ENCODE measurements at places on chromosomes 3 and 15. TPM values are rescaled to one million over a fixed set of nuclear protein-coding genes. Genes with fewer than 3 reads are reported as not detected.
A peak's percentile ranks its signal among the peaks of the same experiment; 100 is the strongest.

Gene SPG21
- 41.8 TPM for total RNA-seq

Gene CDHR4
- total RNA-seq = not detected

Gene SUSD5
- total RNA-seq = 14.1 TPM

Gene CLDN1
- 2.4 TPM for total RNA-seq

Gene FAIM
- total RNA-seq = 12.7 TPM

Gene NDUFAF3
- total RNA-seq = 54.3 TPM

Gene LYSMD2
- 11.5 TPM for total RNA-seq

Gene ACAN
- not detected for total RNA-seq

Gene CHRD
- total RNA-seq = 0.26 TPM

Gene NR1I2
- 0.08 TPM for total RNA-seq

Gene SIN3A
- 11.7 TPM for total RNA-seq

Gene HHLA2
- total RNA-seq = not detected

- no peak for DNase-seq
Observed at GRCh38 chr15:96037584-96037983, 292.9 kb upstream of the NR2F2 start.

DNA sequence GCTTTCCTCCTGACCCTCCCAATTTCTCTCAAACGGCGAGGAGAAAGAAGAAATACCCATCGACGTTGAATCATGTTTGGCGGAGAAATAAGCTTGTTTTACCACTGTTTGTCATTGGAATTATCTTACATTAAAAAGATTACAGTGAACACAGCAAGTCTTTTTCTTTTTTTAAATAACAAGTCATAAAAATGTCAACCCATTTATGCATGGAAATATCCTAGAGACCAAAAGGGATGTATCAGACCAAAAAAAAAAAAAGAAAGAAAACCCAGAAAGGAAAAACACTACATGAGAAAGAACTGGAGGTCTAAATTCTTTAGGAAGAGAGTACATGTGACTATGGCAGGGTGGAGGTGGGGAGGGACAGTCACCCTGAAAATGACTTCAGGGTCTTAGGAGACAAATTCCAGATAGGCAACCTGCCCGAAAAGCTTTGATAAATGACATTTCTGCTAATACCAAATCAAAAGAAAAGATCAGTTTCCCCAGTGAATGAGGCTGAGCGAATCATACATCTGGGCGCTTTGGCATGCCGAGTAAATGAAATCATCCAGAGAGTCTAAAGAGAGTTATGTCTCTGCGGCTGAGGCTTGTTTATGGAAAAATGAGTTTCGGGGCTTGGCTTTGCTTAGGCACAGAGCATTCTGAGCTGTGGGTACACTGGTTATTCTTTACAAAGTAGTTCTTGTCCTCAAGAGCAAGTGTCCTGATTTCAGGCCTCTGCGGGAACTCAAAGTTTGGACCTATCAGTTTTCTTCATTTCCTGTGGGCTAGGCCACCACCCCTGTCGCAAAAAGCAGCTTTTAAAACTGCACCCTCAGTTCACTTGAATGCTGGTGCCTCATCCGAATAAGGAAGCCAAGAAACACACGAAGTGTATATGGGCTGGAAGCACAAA, 110.1 kb upstream of the TGFBR2 start:
- peak; percentile 73 for DNase-seq

- DNase-seq = no peak
Observed at GRCh38 chr3:52774066-52774713, 3.2 kb upstream of the ITIH1 start.

- peak; percentile 1 for DNase-seq
Observed at GRCh38 chr3:174862101-174862500, 3.0 kb downstream of the NAALADL2 start.

- DNase-seq = no peak
Observed at GRCh38 chr15:62833646-62834045, 208.9 kb upstream of the TPM1 start.

DNA sequence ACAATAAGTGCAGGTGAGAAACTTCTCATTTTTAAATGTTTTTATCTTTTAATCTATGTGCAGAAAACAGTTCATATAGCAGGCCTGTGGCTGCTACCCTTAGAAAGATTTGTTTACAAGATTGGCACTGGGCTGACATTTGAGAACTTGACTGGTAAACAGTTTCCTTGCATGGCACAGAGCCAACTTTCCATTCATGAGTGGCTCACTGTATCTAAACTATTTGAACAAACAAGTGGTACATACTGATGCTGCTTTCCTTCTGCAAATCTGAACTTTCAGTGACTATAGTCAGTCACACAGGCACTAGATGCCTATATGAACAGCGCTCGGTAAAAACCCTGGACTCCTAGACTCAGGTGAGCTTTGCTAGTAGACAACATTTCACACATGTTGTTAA, 6.3 kb upstream of the GTPBP8 start:
- no peak for DNase-seq

GRCh38 chr3:17955411-17955810, 213.0 kb upstream of the TBC1D5 start:
- DNase-seq = no peak

DNA sequence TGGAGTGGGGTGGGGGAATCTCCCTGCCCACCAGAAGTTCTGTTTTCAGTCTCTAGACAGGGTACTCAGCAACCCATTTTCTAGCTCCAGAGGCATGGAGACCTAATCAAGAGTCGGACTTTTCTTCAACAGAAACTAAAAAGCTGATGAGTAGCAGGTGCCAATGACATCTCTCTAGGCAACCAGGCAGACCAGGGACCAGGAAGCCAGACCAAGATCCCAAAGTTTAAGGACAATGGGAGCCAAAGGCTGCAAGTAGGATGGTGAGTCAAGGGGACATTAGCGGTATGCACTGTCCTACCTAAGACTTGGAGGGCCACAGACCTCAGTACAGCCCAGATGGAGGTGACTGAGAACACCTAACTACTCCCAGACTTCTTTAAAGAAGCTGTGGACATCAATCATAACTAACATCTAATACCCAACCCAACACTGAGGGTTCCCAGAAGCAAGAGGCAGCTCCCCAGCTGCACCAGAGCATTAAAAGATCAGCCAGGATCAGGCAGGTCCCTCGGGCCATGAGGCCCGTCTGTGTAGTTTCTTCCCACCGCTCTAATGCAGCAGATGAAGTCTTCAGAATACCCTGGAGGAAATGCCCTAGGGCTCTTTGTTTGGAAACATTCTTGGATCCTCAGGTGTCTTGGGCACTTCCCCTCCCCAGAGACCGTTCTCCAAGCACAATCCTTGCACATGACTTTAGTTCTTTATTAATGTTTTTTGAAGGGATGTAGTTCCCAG, 979 bp downstream of the CCDC71 start:
- no peak for DNase-seq

DNA sequence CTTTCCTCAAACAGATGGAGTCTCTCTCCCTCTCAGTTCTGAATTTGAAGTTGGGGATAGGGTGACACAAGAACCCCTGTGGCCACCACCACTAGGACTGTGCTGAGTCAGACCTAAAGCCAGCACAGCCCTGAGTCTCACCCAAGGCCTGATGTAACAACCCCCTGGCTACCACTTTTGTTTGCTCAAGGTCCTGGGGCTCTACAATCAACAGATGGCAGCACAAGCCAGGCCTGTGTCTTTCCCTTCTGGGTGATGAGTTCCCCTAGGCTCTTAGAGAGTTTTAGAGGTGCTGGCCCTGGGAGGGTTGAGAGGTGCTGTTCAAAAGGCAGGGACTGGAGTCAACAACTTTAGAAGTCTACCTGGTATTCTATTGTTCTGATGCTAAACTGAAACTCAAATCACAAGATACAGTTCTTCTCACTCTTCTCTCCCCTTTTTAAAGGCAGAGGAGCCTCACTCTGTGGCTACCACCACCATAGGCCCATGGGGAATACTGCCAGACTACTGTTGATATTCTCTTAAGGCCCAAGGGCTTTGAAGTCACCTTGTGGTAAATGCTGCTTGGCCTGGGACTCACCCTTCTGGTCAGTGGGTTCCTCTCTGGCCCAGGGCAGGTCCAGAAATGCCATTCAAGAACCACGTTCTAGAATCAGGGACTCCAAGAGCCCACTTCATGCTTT, 6.5 kb downstream of the OR5K4 start:
- no peak for DNase-seq

GRCh38 chr3:195767792-195768191, 43.9 kb downstream of the MUC4 start:
- no peak for DNase-seq

- no peak for DNase-seq
Observed at GRCh38 chr3:57074135-57074534, 13.7 kb downstream of the SPATA12 start.

DNA sequence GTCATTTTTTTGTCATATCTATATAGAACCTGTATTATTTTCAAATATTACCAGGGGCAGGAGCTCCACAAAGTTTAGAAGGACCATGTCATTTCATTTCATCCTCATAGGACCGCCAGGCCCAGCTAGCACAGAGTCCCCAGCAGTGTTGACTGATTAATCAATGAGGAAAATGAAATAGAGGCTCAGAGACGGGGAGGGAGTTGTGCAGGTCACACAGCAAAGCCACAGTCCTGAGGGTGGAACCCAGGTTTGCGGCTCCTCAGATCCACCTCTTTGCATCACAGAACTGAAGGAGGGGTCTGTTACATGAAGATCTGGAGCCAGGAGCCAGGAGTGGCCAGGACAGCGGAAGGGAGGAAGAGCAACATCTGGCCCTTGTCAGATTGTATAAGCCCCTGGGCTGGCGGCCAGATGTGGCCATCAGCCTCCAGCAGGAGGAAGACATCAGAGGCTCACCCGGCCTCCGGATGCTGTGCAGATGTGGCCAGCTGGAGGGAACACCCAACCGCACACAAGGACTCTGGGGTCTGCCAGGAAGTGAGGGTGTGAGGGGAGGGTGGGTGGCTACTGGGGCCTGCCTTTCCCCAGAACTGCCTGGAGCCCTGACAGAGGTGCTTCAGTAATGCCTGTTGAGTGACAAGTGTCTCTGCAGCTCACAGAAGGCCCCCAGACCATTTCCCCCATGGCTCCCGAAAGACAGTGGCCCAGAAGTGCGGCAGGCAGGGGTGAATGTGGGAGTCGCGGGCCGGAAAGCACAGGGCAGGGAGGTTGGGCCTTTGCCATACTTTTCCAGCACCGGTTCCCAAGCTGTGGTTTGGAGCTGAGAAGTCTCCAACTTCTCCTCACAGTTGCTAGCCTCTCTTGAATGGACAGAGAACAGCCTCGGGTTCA, 21.3 kb downstream of the EFCC1 start:
- no peak for DNase-seq

- no peak for DNase-seq
Observed at GRCh38 chr15:99110581-99111320, 5.9 kb downstream of the SYNM start.

DNA sequence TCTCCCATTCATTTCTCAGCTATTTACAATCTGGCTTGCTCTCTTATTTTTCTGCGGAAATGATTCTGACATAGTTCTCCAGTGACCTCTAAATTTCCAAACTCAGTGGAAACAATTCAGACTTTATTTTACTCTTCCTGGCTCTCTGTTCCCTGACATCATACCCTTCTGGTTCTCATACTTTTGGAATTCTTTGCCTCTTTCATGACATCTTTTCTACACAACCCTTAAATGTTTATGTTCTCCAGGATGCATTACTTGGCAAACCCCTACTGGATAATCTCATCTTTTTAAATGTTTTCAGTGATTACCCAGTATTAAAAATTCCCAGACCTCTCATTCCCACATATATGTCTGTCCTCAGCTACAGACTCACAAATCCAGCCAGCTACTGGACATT, 23.9 kb upstream of the PLSCR4 start:
- no peak for DNase-seq

DNA sequence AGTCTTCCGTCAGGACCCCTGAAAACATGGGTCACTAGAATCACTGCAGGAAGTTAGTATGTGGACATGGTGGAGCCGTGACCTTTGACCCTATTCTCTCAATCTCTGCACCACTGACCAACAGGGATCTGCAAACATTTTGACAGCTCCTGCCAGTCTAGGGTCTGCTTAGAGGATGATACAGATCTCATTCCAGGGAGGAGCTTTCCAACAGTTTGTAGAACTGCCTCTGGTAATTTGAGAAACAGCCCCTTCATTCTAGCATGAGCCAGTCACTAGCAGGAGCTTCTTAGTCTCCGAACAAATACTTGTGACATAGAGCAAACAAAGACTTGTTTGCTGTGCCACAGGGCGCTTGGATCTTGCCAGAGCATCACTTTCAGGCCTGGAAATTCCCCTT, 270.3 kb upstream of the CFAP20DC start:
- DNase-seq = no peak

DNA sequence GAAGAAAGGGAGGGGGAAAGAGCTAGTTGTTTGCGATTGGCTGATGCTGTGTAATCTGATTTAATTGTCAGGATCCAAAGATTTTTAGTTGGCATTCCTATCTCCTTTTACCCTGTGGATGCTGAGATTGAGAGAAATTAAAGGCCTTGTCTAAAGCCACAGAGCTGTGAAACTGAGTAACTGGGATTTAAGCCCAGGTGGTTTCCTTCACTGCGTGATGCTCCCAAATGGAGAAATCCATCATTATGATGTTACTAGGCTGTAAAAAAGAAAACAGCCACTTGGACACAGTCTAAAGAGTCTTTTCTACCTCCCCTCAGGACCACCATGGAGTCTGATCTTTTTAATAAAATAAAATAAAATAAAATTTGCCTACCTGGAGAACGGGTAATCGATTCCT, 883.0 kb upstream of the NR2F2 start:
- DNase-seq = no peak

DNA sequence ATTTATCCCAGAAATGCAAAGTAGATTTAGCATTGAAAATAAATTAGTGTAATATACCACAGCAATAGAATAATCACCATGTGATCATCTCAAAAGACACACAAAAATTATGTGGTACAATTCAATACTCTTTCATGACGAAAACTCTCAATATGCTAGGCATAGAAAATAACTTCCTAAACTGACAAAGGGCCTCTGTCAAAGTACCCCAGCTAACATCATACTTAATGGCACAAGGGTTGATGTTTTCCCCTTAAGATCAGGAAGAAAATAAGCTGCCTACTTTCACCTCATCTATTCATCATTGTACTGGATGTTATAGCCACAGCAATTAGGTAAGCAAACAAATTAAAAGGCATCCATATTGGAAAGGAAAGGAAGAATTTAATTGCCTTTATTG, 22.7 kb upstream of the NIPA2 start:
- DNase-seq = no peak

GRCh38 chr15:91919014-91919534, 65.6 kb downstream of the SLCO3A1 start:
- DNase-seq = no peak

DNA sequence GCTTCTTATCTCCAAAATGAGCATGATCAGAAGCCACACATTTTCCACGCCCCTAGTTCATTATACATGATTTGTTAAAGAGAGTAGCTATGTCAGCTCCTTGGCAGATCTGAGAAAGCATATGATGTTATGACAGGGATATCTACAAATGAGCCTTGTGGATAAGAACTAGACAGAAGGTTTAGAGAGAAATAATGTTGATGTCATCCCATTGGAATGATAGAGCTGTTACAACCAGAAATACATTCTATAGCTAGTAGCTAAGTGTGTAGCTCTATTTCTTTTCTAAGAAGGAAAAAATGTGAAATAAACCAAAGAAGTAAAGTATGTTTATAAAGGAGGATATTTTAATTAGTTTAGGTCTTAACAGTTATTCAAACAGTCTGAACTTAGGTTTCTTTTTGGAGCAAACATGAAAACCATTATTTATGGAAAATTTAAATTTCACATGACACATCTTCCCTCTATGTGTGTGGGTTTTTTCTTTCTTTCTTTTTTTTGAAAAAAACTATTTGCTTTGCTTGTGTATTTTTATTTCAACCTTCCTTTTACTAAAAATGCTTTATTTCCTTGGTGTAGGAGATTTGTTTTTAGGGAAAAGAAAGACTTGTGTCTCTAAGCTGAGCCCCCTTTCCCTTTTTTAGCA, 167.7 kb downstream of the GHSR start:
- DNase-seq = no peak
